Pancreas (tissue), 10 donors: ENCODE measurements at places on chromosomes 3 and 15. TPM values are rescaled to one million over a fixed set of nuclear protein-coding genes. Genes with fewer than 3 reads are reported as not detected.

Gene GUCA1C
- 13.0 TPM for polyA plus RNA-seq

Gene HES1
- polyA plus RNA-seq = 22.3 TPM

Gene AHSG
- polyA plus RNA-seq = not detected

Gene BLM
- polyA plus RNA-seq = 0.54 TPM

Gene SLC2A2
- polyA plus RNA-seq = 1.8 TPM

Gene TTLL13
- polyA plus RNA-seq = 2.4 TPM

Gene SRPRB
- 37.1 TPM for polyA plus RNA-seq

Gene CFAP91
- polyA plus RNA-seq = 9.2 TPM

Gene CADPS
- polyA plus RNA-seq = 28.1 TPM

Gene CD96
- polyA plus RNA-seq = 0.30 TPM

Gene CPLX3
- 0.09 TPM for polyA plus RNA-seq

Gene GPR15
- polyA plus RNA-seq = 0.07 TPM

Gene DPPA2
- polyA plus RNA-seq = not detected

Gene SH3GL3
- 0.23 TPM for polyA plus RNA-seq

Gene TMEM89
- not detected for polyA plus RNA-seq

Gene TF
- 3.4 TPM for polyA plus RNA-seq

Gene CFAP100
- not detected for polyA plus RNA-seq

Gene CRYGS
- 11.0 TPM for polyA plus RNA-seq

Gene RBMS3
- 4.0 TPM for polyA plus RNA-seq

Gene TNFAIP8L3
- 0.68 TPM for polyA plus RNA-seq

Gene NEK11
- 2.1 TPM for polyA plus RNA-seq

Gene ASB14
- 0.02 TPM for polyA plus RNA-seq

Gene GREM1
- 0.34 TPM for polyA plus RNA-seq

Gene CSPG4
- 2.9 TPM for polyA plus RNA-seq

Gene LRRC34
- polyA plus RNA-seq = 1.9 TPM
